Tibial nerve (tissue), 4 donors: ENCODE measurements at places on chromosomes 4 and X. TPM values are rescaled to one million over a fixed set of nuclear protein-coding genes. Genes with fewer than 3 reads are reported as not detected.

Gene RENBP
- 12.1 TPM for total RNA-seq

Gene WAS
- 4.8 TPM for total RNA-seq

Gene BEX1
- 1.7 TPM for total RNA-seq

Gene ARL9
- total RNA-seq, result 0.60 TPM

Gene LRP2BP
- total RNA-seq, result 3.6 TPM

GRCh38 chr4:176266026-176266425, 3.0 kb downstream of the ASB5 start:
- DNase-seq, result no peak

DNA sequence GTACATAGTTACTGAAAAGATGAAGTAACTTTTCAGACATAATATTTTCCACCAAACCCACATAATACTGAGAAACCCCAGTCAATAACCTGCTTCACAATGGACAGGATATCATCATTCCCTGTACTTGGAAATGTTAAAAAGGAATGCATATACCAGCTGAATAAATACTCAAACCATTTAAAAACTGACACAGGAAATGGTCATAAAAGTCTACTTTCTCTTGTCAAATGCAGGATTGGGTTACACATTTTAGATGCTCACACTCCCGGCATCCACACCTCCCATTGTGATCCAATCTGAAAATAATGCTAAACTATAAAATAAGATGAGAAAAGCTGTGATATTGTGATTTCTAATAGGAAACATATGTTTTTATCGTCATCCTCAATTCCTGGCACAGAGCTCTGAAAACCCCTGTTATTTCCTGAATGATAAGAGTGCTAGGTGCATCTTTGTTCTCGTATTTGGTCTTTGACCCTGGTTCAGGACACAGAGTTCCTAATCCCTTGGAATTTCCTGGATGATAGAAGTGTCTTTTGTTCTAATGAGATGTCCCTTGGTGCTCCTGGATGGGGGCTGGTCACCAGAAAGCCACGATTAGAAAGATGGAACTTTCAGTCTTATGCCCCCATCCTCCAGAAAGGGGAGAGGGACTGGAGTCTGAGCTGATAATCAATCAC, 821.3 kb downstream of the TRIML1 start:
- no peak for DNase-seq

- no peak for DNase-seq
These were observed 23.0 kb upstream of the UGT2B15 start for GRCh38 chr4:68693325-68694075.

- no peak for DNase-seq
These were observed 206.1 kb downstream of the LHFPL1 start for GRCh38 chrX:112473654-112474053.

- no peak for DNase-seq
These were observed 21.8 kb upstream of the BBS12 start for GRCh38 chr4:122710434-122711308.

GRCh38 chr4:13162886-13163285, 321.3 kb downstream of the RAB28 start:
- DNase-seq, result no peak

GRCh38 chrX:149962859-149963757, 24.8 kb upstream of the EOLA2 start:
- peak; percentile 16 for DNase-seq

DNA sequence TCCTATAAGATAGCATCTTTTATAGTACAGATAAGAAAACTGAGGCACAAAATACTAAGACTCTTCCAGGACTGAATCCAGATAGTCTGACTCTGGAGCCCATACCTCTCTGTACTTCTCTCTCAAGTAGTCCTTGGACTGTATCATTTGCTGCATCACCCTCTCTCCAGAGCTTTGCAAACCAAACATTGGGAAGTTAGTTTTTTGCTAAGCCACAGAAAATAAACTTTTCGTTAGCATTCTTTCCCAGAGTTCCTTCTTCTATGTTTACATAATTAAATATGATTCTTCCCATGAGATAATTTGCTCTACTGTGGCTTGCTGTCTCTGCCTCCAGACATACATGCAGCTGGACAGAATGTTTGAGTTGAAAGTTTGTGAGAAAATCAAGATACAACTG, 22.0 kb downstream of the PPEF2 start:
- DNase-seq, result no peak
